ENCODE measurements at places on chromosomes 13 and 19.
A peak's percentile ranks its signal among the peaks of the same experiment; 100 is the strongest.

DNA sequence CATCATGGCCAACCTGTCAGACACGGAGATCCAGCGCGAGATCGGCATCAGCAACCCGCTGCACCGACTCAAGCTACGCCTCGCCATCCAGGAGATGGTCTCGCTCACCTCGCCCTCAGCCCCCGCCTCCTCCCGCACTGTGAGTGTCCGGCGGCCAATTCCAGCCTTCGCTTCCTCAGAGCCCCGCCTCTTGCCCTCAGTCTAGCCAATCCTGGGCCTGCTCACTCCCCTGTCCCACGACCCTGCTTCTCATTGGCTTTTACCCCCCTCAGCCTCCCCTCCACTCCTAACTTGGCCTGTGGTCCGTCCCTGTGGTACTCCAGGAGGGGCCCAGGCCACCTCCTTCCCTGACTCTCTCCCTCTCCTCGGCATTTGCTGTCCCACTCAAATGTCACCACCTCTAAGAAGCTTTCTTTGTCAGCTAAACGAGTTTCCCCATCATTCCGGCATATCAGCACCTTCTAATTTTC, 12.3 kb downstream of the HRC start:
- peak; percentile 94 for DNase-seq

- DNase-seq, result peak; percentile 64
These were observed 9.4 kb downstream of the C19orf81 start for GRCh38 chr19:50658441-50659317.

DNA sequence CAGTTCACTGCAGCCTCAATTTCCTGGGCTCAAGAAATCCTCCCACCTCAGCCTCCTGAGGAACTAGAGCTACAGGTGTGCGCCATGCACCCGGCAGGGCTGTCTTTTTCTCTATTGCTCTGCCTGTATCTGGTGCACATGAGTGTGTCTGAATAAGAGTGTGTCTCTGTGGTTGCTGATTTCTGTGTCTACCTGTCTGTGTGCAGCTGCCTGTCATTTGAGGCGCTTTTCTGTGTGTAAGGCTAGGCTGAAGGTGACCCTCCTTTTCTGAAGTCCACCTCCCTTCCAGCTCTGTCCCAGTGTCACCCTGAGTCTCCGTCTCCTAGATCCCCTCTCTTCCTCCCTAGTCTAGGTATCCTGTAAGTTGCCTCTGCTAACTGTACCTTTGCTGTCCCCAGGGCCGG, 1.5 kb upstream of the PRR12 start:
- DNase-seq, result no peak

DNA sequence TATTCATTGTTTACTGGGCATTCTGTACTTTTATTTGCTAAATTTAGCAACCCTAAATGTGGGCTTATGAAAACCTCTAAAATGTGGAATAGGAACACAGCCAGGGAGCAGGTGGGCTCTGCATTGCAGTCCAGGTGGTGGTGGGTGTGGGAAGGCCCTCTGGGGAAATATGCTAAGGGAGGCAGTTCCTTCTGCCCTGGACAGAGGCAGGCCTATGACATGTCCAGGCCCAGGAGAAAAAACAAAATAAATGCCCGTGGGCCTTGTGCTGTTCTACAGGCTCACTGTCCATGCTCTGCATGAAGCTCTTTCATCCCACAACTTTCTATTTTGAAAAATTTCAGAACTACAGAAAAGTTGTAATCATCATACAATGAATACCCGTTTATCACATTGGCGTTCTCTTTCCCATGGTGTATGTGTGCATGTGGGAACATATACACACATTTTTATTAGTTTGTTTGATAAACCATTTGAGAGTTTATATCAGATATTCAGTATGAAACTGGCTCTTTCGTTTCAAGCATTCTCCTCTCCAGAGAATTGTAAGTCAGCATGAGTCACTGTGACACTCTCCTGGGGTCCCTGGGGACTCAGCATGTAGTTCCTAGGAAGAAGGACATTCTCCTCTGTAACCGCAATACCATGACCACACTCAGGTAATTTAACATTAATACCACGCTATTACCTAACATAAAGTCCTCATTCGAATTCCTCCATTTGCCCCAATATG, 505.3 kb downstream of the COG6 start:
- peak; percentile 52 for DNase-seq

DNA sequence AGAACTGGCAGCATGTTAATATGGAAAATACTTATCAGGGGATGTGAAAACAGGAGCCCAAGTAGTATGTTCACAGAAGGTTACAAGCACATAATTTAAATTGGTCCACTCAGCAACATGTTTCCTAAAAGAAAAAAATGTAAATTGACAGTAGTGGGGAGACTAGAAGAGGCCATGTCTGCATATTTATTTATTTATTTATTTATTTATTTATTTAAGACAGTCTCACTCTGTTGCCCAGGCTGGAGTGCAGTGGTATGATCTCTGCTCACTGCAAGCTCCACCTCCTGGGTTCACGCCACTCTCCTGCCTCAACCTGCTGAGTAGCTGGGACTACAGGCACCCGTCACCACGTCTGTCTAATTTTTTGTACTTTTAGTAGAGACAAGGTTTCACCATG, 13.7 kb upstream of the ZNF8 start:
- DNase-seq, result no peak

Data from RPMI7951 (cell line).